ENCODE measurements at places on chromosomes 12 and 14.

DNA sequence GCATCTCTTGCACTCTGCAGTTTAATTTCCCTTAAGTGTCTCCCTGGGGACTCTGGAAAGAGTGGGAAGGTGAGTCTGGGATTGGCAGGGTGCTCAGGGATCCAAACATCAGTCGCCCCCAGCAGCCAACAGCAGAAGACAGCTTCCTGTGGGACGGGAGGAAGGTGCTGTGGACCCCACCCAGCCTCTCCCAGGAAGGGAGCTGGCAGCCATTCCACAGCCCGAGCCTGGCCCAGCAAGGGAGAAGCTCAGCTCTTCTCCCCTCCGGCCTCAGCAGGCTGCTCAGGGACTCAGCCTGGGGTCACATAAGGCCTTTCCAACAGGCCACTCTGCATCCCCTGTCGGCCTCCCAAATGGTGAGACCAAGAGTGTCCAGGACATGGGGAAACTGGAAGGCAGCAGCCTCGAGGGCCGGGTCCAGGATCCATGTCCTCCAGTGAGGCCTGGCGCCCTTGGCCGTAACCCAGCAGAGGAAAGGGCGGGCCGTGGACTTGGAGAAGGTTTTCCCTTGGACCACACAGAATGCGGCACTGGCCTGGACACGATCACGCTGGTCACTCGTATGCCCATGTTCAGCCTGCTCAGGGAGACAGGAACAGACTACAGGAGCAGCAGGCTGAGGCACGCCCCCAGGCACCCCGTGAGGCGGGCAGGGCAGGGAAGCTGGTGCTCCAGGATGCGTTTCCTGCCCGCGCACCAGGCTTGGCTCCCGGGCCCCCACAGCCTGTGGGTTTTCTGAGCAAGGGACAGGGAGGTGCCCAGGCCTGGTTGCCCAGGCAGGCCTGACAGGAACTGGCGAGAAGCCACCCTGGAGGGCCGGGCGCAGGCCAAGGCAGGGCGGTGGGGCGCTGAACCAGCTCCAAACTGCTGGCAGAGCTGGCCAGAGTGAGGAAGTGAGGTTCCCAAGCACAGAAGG is 3.5 kb downstream of the XRCC3 start:
- DNase-seq, result no peak

GRCh38 chr12:118560733-118561132 is 184.4 kb downstream of the SUDS3 start:
- DNase-seq, result no peak

GRCh38 chr14:59583755-59584154 is 7.1 kb upstream of the CCDC175 start:
- DNase-seq, result no peak

DNA sequence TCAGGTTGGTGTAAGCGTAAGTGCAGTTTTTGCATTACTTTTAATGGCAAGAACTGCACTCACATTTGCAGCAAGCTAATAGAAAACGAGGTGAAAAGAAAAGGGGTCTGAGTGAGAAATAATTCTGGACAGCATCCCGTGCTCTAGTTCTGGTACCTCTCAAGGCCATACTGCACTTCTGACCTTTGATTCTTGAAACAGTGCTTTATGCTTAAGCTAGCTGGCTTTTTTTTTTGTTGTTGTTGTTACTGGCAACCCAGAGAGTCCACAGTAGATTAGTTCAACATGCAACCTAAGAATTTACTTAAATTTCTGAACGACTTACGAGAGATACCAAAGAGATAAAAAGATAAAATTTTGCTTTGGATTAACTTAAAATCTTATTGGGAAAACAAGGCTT is 75.2 kb upstream of the PRKD1 start:
- DNase-seq, result no peak

GRCh38 chr12:75747572-75748021 is 236.2 kb upstream of the KRR1 start:
- no peak for DNase-seq

- no peak for DNase-seq
Measured at GRCh38 chr14:51117593-51117992, 22.7 kb upstream of the TRIM9 start.

DNA sequence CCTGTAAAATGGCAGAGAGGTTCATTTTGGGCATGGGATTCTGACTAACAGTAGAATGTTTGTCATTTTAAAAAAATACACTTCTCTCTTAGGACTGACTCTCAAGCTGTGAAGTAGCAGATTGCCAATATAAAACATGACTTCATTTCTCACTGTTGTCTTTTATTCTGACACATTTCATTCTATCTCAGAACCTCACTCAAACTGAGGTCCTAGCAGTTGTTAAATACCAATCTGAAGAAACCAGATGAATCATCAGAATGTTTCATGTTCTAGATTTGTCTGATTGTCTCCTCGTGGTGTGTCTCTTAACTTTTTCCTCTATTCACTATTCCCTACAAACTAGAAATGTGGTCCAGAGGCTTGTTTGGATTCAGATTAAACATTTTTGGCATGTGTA is 276.5 kb upstream of the NPAS3 start:
- no peak for DNase-seq

GRCh38 chr12:57323416-57323815 is 72.4 kb upstream of the STAC3 start:
- DNase-seq, result no peak
